ENCODE measurements at places on chromosomes 3 and 15.

DNA sequence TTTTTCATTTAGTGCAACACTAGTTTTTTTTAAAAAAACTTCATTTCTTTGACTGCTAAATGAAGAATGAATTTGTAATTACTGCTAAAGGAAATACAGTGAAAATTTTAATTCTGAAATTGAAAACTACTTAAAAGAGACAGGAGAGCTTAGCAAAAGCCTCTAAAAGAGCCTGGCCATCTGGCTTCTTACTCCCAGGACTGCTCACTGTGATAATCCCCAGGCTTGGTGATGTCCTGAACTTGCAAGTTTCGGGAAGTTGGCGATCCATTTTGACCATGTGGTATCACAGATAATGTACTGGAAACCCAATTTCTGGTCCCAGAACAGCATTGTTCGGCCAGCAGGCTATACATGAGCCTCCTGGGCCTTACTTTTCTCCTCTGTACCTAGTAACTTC lies 292.1 kb downstream of the FGF12 start:
- no peak for DNase-seq

DNA sequence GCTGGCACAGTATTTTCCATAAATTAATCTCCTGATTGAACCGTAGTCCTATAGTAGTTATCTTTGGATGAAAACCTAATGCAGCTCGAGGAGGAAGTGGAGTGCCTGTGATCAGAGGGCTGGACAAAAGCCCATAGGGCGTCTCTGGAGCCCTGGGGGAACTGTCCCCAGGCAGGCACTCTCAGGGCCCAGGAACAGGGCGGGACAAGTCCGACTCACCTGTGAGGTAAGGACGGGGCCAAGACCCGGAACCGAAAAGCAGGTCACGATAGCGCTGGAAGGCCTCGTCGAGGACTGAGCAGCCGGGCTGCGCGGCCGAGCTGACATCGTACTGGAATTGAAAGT lies 341 bp downstream of the HEXA start:
- DNase-seq, result no peak

DNA sequence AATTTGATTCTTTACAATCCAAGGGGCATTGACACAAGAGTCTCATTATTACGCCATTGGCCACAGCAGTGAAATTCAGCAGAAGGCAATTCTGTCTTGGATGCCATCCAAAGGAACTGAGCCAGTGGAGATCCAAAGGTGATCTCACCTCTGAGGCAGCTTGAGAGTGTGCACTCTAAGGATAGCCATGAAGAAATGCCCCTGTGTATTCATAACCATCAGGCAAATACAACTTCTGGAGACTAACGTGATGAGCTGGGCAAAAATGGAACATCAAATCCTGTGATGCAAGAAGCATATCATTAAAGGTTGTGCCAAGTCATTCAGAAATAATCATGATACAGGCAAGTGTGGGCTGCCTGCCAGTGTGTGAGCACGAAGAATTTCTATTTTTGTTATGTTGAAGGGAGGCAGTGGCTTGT lies 41.4 kb downstream of the ROBO2 start:
- DNase-seq, result peak; percentile 55

GRCh38 chr3:185337231-185337816 lies 25.6 kb upstream of the MAP3K13 start:
- no peak for DNase-seq

DNA sequence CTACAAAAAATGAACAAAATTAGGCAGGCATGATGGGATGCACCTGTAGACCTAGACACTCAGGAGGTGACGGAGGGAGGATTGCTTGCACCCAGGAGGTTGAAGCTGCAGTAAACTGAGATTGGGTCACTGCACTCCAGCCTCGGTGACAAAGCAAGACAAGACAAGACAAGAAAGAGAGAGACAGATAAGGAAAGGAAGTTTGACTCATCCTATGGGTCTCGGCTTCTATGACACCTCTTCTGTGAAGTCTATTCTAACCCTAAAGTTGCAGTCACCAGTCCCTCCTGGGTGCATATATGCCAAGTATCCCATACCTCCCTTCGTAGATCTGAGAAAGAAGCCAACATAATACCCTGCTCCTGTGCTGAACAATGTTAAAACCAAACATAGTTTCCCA lies 7.9 kb upstream of the ZMAT3 start:
- no peak for DNase-seq

GRCh38 chr3:3066378-3066777 lies 43.8 kb downstream of the IL5RA start:
- DNase-seq, result no peak

DNA sequence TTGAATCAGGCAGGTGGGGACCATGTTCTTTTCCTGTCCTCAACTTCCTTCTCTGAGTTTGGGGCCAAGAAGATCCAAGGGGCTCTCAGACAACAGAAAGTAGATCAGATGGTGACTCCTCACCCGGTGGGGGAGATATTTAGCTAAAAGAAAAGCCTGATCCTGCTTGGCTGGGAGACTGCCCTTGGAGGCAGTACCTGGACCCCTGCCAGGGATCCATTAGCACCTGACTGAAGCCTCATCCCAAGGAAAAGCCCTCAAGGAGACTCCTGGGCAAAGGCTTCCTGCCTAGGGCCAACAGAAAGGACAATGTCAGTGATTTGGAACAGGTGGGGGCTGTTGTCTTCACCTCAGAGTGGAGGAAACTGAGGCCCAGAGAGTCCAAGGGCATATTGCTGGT lies 33.5 kb upstream of the HHATL start:
- DNase-seq, result no peak

- DNase-seq, result no peak
Observed at GRCh38 chr15:76168237-76168984, 108.6 kb downstream of the TMEM266 start.

DNA sequence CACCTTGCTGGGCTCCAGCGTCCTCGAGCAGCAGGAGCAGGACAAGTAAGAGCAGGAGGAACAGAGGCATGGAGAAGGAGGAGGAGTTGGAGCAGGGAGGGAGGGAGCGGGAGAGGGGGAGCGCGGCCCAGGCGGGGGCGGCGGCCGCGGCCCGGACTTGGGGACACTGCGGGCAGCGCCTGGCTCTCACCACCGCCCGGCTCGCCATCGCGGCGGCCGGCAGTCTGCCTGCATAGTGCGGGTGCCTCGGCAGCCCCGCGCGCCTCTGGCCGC lies 440 bp downstream of the DCBLD2 start:
- no peak for DNase-seq

GRCh38 chr3:120780977-120781376 lies 38.4 kb downstream of the GTF2E1 start:
- DNase-seq, result peak; percentile 63

DNA sequence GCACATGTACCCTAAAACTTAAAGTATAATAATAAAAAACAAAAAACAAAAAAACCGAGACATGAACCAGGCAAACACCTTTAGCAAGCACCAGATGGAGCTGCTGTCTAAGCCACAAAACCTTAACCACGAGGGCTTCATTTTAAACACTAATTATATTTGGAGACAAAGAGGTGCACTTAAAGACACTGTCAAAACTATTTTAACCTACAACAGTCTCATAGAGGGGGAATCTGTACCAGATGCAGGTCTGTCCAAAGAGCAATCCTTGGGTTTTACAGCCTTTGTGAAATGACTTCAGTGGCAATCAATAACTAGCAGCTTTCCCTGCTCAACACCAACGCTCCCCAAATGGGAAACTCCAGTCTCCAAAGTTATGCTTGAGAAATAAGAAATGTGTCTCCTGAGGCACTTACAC lies 115.7 kb upstream of the TSPAN3 start:
- peak; percentile 27 for DNase-seq

DNA sequence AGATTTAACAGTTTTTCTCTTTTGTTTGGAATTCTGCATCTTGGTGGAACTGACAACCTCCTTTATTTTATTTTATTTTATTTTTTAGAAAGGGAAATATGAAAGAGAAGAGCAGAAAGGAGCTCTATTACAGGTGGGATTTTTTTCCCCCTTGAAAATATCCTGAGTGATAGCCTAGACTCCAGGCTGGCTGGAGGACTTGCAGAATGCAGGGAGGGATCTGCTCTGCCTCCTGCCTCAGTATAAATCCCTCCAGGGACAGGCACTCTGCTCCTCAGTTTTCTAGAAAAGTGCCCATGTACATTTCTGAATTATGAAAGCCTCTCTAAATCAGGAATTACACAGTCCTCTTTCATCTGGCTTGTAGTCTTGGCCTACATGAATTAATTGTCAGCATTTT lies 173.7 kb downstream of the TMEM108 start:
- DNase-seq, result no peak

DNA sequence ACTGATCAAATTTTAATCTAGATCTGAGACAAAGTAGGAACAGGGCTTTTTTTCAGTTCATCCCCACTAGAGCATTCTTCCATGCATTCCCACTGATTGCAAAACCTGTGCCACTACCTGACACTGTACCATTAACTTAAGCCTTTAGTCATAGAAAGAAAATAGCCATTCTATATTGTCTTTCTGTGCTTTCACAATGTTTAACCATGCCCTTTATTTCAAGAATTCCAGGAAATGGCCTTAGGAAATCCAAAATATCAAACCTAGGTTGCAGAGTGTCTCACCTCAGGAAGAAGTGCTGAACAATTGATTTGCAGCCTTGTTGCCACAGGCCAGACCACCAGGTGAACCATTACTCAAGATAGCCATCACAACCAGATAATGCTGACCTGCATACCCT lies 56.2 kb upstream of the TGFBR2 start:
- no peak for DNase-seq

GRCh38 chr15:95616306-95616705 lies 714.2 kb upstream of the NR2F2 start:
- DNase-seq, result no peak

GRCh38 chr3:190912736-190913135 lies 50.2 kb upstream of the GMNC start:
- no peak for DNase-seq

DNA sequence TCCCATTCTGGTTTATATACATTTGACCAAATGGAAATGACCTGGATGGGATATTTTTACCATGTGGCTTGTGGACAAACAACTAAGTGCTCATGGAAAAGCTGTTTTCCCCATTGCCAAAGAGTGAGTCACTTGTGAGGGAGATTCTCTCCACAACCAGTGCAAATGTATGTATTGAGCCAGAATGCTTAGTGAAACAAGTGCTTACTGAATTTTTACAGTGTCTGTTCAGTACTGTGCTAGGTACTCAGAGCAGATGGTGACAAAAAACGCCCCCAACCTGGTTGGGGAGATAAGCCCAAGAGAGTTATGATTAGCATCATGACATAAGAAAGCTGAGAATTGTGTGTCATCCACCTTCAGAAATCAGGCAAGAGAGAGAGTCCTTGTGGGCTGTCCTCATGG lies 2.3 kb downstream of the CHP1 start:
- peak; percentile 35 for DNase-seq

DNA sequence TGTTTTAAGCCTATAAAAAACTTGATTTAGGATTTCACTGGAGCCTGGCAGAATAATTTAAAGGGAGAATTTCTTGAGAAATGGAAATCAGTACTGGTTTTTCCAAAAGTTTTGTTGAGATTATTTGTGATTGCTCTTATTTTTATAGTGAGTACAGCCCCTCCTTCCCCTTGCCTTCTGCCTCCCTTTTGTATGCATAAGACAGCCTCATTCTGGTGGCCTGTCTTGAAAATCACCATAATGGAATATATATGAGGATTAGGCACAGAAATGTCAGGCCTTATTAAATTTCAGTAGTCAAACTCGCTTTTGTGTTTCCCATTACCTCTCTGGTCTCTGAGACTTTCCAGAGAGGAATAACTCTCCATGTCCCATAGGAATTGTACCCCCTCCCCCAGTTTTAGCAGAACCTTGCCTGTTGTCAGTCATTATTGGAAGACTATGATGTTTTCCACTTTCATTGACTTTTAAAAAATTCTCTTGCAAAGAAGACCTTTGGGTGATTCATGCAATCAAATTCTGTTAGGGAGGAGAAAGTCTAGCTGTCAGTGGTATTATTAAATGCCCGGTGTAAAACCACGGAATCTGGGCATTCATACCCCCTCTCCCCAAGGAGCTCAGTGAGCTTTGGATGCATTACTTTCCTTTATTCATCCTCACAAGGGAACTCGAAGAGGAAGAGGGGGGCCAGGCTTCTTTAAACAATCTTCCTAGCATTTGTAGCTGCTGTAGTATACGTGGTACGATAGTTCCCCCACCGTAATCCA lies 171.6 kb upstream of the TSC22D2 start:
- no peak for DNase-seq

GRCh38 chr3:139132976-139133375 lies 88.3 kb upstream of the PRR23C start:
- no peak for DNase-seq

DNA sequence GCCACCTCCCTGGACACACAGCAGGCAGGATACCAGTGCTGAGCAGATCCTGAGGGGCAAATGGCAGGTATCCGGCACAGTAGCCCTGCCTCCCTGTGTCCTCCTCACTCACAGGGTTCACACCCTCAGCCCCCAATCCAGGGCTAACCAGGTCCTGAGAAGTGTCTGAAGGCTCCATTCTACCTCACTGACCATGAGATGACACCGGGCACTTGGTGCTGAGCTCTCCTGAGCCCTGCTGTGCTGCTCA lies 115.4 kb upstream of the ATP2B2 start:
- DNase-seq, result no peak

DNA sequence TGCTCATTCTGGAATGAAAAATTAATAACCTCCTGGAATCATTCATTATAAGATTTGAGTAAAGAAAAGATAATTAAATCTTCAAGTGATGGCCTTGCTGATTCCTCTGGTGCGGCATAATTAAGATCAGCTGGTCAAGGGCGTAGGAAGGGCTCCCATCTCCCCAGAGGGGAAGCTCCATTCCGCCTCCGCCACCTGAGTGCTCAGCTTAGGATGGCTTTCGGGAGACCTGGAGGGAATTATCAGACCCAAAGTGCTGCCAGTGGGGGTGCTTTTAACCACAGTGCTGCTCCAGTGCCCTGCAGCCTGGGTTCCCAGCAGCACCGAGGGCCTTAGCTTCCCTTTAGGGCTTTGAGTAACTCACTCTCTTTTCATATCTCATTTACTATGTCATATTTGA lies 556.6 kb upstream of the RGMA start:
- DNase-seq, result no peak

GRCh38 chr3:63992516-63993209 lies 30.6 kb downstream of the PSMD6 start:
- no peak for DNase-seq

DNA sequence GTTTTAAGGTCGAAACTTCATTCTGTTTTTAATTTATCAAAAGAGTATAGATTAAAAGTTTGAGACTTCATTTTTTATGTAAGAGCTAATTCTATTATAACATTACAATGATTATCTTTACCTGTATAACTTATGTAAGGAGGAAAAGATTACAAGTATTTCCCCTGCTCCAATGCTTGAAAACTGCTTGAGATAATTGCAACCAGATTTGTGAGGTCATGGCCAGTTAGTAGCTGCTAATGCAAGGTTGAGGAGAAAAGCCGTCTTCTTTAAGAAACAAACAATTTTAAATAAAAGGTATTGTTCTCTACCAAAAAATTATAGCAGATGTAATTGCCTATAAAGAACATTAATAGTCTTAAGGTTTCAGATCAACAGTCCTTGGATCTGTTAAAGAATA lies 208.3 kb upstream of the UBE2E2 start:
- DNase-seq, result no peak
